ENCODE measurements at places on chromosomes 1 and 21. TPM values are rescaled to one million over a fixed set of nuclear protein-coding genes. Genes with fewer than 3 reads are reported as not detected.

The BRINP2 gene
- total RNA-seq: not detected

The GPR3 gene
- 0.34 TPM for total RNA-seq

The DENND2C gene
- total RNA-seq: 1.7 TPM

The KCNT2 gene
- not detected for total RNA-seq

The CA14 gene
- total RNA-seq: 90.5 TPM

The LHX8 gene
- not detected for total RNA-seq

The SPATA6 gene
- total RNA-seq: 10.3 TPM

The RSPH1 gene
- 0.15 TPM for total RNA-seq

The SEMA6C gene
- 1.1 TPM for total RNA-seq

The TLCD4 gene
- total RNA-seq: 12.4 TPM

The ALDH4A1 gene
- 17.1 TPM for total RNA-seq

The AVPR1B gene
- not detected for total RNA-seq

The SPAG17 gene
- under 0.01 TPM for total RNA-seq

The PDPN gene
- total RNA-seq: not detected

The IL12RB2 gene
- total RNA-seq: 8.3 TPM

The CGN gene
- 0.67 TPM for total RNA-seq

The IL6R gene
- 47.0 TPM for total RNA-seq

The C1orf210 gene
- total RNA-seq: not detected

The ACTA1 gene
- not detected for total RNA-seq

The KCNH1 gene
- 17.3 TPM for total RNA-seq

The IFFO2 gene
- 16.7 TPM for total RNA-seq

The PLA2G2C gene
- not detected for total RNA-seq

The CAMTA1 gene
- 46.0 TPM for total RNA-seq

The TNNI3K gene
- total RNA-seq: not detected

The MTMR11 gene
- 3.3 TPM for total RNA-seq

The FCRL5 gene
- not detected for total RNA-seq

Data from melanocyte of skin (primary cell).